ENCODE measurements at places on chromosomes 2 and 18.

GRCh38 chr2:98886066-98886554 is 49.9 kb downstream of the CRACDL start:
- no peak for DNase-seq

DNA sequence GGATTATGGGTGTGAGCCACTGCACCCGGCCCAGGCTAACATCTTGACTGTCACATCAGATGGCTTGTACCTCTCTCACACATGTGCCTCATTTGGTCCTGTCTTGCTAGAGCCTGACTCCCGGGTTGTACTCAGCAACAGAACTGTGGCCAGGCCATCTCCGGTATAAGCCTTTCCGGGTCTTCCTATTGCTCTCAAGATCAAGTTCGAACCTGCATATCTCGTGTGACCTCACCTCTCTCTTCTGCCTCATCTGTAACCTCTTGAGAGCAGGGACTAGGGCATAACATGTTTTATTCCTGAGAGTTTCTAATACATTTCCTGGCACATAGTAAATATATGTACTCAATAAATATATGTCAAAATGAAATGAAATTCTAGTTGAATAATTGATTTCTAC is 114.0 kb downstream of the ACAA2 start:
- DNase-seq, result no peak

DNA sequence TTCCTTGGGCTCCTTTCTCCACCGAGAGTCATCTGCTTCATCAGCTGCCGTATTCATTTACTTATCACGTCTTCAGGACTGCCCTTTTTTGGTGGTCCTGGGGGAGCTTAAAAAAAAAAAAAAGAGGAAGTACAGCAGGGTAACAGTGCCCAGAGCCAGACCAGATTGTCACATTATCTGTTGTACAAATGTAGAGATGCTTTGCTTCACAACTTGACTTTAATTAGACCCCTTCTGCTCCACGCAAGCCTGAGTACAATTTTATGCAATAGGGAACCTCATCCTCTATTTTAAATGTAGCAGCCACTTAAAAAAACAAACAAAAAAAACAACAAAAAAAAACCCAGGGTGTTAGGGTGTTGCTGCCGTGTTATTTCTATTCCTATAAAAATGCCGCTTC is 128.3 kb downstream of the PRPF40A start:
- no peak for DNase-seq

DNA sequence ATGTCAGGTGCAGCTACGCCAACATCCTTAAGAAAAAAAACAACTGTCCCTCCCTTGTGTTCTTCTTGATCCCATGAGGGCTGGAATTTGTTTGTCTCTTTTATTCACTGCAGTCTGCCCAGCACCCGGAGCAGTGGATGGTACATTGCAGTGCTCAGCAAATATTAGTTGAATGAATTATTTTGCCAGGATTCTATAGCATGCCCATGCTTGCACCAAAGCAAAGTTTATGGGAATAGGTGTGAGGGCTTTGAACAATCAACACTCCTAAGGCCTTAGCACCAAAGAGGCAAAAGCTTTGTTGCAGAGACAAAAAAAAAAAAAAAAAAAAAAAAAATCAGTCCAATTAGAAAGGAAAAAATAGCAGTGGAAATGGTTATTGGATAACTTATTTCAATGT is 28.7 kb upstream of the DCC start:
- no peak for DNase-seq

- DNase-seq, result no peak
Measured at GRCh38 chr18:48940854-48941611, 9.7 kb downstream of the SMAD7 start.

DNA sequence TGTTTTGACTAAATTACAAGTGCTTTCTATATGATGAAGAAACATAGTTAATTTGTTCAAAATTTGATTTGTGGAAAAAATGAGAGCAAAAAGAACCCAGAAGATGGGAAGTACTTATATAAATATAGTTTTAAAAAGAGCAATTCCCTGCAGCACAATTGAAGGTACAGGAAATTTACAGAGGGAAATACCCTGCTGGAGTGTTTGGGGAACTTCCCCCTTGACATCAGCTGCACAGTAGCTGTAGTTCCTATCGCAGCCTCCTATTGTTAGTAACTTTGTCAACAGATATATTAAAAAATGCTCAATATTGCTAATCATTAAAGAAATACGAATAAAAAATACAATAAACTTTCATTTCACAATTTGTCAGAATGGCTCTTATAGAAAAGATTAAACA is 1118.8 kb upstream of the ZEB2 start:
- DNase-seq, result no peak

DNA sequence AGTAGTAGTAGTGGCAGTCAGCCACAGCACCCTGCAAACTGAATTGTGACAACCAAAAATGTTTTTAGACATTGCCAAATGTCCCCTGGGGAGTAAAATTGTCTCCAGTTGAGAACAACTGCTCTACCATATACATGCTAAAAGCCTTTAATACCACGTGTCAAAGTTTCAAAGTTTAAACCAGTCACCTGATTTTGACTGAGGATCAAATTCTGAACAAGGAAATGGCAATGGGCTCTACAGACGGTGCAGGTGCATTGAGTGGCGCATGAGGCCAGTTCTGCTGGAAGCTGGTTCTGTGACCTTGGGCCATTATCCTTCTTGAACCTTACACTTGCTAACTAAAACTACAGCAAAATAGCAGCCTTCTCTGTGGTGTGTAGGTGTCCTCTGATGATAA is 85.0 kb downstream of the LIPG start:
- no peak for DNase-seq

DNA sequence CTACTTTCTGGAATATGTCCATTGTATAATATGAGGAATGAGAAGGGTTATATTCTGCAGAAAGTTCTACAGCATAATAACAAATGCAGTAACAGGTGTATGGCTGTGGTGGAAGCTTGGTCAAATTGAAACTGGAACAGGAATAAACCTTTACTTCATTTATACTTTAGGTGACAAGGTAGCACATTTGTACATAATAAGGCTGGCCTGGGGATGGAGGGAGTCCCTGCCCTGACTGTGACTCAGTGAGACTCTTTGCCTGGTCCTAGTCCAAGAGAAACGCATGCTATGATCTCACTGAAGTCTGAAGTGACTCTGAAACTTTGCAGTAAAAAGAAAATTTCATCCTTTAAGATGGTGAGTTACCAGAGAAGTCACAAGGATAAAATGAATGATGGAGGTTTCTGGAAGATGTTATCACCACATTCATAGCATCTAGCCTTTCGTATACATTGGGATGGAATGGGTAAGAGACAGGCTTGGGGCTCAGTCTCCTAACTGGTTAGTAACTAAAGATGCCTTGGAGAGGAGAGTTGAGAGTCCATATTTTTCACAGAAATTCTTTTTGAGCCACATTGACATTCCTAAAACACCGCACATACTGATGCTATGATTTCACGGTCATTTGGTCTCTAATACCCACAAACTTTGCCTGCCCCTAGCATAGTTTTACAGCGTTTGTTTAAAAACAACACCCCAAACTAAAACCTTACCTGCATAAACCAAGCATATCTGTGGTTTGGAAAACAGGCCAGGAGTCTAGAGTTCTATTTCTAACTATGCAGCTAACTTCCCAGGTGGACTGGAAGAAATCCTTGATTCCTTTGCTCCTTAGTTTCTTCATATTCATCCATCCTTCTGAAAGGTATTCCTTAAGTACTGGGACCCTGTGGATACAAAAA is 42.4 kb upstream of the NABP1 start:
- DNase-seq, result no peak

- no peak for DNase-seq
Measured at GRCh38 chr2:144240656-144241339, 279.1 kb downstream of the ZEB2 start.

DNA sequence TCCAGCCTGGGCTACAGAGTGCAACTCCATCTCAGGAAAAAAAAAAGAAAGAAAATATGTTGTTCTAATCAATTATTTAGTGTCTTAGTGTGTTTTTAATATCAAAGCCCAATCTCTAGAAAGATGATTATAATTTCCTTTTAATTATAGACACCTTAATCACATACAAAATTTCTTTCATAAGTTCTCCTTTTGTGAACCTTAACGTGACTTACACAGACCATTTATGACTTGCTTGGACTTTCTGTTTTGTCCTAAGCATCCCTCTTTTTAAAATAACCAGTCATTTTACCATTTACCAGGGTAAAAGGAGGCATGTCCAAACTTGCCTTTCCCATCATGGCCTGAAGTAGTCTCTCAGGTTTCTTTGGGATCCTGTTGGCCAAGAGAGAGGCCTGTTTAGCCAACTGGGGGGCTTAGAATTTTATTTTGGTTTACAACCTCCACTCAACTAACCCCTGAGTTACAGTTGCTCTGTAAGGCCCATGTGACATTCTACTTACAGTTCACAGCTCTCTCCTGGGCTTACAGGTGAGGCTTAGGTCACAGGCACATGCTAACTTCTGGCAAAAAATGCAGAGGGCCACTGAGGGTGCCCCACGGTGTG is 23.9 kb upstream of the GPR155 start:
- no peak for DNase-seq

DNA sequence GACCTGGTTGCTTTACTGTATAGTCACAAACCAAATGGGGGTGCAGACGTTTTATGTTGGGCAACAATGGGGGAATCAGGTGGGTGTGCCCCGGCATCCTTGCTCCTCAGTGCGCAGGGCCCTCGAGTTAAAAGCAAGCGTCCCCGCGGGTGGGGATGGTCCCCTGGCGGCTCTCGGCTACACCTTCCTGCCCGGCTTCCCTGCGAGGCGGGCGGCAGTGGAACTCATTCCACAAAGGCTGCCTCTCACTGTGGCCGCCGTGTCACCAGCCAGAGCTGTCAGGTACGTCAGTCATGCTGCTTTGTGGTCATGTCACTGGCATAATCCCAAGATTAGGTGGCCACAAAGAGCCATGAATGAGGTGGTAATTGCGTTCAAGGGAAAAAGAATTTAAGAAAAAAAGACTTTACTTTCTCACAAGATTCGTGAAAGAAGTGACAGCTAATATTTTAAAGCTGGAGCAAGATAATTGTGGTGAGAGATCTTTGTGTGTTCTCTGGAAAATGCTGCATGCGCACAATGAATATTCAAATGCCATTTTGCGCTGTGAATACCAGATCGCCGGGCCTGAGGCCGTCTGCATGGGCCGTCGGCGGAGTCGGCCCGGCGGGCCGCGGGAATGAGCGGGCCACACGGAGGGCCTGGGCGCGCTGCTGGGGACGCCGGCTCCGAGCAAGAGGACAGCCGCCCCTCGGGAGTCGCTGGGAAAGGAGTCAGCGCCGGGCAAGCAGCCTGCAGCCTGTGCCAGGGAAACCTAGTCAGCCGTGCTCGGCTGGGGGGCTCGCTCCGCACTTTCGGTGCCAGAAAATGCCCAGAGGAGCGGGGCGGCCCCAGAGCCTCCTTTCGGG is 82.3 kb upstream of the LDLRAD4 start:
- DNase-seq, result no peak

GRCh38 chr2:165587335-165587938 is 117.9 kb downstream of the CSRNP3 start:
- no peak for DNase-seq

DNA sequence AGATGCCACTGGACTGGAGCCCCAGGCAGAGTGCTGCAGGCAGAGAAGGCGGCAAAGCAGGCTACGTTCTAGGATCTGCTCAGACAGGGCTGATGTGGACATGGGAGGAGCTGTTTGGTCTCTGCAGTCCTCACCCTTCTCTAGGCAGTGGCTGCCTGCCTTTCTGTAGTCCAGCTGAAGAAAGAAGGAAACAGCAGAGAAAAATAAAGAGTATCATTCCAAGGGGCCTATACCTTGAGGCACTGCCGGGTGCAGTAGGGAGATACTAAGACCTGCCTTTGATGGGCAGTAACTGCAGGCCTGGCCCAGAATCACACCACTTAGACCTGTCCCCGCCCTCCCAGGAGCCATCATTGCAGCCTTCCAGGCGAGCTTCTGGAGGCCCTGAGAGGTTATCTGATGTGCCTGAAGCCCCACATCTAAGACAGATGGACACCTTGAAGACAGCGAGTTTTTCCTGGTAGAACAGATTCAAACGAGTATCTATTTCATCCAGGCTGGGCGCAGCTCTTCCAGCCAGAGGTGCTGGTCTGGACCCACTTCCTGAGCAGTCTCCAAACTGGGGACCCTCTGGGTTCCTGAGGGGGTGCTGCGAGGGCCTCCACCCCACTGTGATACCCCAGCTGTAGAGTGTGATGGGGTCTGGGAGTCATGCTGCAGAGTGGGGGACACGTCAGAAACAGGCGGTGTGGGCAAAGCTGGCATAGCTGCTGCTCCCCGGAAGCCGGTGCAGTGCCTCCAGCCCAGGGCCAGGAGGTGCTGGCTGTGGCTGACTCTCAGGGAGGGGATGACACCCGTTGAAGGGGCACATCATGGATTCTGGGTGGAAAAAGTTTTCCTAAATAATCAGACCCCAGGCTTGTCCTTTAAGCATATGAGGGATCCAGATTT is 87.3 kb upstream of the OTOS start:
- DNase-seq, result no peak

DNA sequence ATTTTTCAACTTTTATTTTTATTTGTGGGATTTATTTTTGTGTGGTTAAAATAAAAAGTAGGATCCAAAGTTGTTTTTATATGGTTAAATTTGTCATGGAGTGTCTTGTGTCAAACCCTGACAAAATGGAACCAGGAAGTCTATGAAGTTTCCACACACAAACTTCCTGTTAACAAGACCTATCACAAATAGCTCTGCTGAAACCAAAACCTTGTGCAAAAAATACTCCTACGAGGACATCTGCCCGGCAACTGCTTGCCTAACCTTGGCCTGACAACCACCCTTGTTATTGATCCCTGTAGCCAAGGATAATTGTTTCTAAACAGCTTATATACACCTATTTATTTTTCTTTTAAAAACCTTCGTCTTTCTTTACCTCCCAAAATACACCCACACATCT is 389.6 kb downstream of the TRIB2 start:
- no peak for DNase-seq

- DNase-seq, result peak; percentile 32
Measured at GRCh38 chr2:151297882-151298281, 8.4 kb upstream of the NMI start.

DNA sequence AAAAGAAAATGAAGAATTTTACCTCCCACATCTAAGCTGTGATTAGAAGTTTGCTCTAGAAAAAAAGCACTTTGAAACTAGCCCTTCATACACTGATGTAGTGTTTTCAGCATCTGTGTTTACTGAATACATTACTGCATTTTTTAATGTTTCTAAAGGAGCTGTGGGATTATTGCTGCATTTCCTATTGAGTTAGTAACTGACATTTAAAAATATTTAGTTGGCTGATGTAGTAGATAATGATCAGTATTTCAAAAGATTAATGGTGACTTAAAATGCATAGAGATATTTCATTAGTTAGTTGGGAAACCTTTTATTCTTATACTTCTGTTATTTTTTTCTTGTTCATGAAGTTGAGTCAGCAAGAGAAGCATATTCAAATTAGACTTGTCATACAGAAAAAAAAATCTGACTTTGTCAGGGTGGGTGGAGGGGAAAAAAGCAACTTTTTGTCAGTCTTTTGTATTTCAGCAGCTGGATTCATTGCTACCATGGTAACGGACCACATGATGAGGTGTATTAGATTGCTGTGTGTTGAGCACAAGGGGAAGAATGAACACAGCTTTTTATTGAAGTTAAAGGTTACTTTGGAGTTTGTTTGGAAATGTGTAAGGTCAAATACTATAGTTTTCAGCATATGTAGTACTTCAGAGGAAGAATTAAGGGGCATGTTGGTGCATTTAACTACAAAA is at the start of gene DTNA:
Gene DTNA (plus strand): TSS at position 549 of the 692 bp plus-strand sequence. CDS start 45,679 bp downstream, outside the sequence.
- DNase-seq, result peak; percentile 81
